ENCODE measurements at places on chromosomes 5 and 9.
A peak's percentile ranks its signal among the peaks of the same experiment; 100 is the strongest.

DNA sequence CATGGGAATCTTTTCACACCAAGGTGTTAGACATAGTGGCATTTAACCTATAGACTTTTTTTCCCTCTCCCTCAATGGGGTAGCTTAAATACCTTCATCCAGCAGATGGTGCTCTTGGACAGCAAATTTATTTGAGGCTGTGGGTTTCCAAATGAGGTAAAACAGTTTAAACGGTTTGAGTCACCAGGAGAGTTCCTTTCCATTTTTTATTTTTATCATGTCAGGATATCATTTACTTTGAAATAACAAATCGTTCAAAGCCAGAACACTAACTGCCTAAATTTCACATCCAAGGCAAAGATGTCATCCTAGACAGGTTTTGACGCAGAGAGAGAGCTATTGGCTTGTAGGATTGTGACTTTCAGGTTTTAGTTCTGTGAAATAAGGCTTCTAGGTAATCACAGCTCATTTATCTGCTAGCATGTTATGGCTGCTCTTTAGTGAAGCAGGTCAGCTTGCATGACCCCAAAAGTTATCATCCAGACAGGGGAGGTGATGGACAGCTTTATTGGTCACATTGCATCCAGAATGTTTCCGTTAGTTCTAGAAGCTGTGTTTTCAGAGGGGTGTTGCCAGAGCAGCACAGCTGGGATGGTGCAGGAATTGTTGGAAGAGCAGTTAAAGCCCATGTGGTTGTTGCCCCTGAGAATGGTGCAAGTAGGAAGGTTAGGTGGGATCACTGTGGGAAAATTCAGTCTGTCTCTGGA lies 69.8 kb downstream of the KDM4C start:
- DNase-seq = peak; percentile 12

GRCh38 chr5:1374679-1375055 lies 29.8 kb upstream of the CLPTM1L start:
- no peak for DNase-seq

DNA sequence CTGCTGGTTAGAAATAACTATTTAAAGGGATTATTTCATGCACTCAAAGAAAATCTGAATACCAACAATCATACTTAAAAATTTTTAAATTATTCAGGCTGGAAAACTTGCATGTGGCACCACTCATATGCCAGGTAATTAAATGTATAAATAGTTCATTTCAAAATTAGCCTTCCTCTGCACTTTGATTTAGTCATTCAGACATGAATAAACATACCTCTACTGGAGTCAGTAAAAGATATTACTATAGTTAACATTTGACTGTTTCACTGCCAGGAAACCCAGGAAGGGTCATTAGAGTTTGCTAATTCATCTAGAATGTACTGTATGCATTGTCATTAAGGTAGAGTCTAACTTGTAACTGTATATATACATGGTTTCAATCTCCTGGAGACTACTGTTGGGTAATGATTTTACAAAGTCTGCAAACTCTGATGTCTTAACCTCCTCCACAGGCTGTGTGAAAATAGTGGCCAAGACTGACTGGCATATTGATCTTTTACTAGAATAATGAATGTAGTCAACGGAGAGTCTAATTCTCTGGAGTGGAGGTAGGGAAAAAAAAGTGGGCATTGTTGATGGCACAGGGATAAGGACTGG lies 43.7 kb downstream of the TEX10 start:
- no peak for DNase-seq

DNA sequence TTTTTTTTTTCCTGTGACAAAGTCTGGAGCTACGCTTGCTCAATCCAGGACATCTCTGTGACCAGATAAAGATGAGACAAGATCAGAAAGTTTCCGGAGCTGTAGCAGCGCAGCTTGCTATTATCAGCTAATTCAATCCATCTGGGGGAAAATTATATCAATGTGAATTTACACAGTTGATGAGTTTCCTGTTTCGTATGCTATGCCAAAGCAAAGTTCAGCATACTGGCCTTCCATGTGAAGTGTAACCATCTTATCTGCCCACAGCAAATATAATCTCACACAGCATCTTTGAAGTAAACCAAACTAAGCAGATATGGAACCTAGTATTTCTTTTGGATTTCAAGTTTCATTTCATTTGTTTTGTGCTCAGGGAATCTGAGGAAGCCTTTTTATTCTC lies 1767.7 kb downstream of the EFNA5 start:
- no peak for DNase-seq

DNA sequence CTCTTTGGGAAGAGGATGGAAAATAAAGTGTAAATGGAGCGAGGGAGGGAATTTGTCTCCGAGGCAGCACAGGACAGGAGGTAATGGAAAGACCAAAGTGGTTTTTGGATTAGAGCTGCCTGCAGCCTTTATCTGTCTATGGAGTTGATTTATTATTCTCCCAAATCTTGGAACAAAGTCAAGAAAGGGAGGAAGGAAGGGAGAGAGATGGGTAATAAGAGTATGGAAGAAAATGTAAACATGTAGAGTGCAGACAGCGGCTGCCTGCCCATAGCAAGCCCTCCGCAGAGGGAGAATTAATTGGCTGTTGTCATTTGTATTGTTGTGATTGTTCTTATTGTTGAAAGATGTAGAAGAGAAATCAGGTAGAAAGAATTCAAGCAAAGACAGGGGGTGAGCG lies 15.7 kb downstream of the KCNIP1 start:
- DNase-seq = no peak

- DNase-seq = no peak
Observed at GRCh38 chr5:135063511-135064234, 29.6 kb upstream of the PITX1 start.

- no peak for DNase-seq
Observed at GRCh38 chr5:125331987-125332598, 585.7 kb upstream of the ZNF608 start.

DNA sequence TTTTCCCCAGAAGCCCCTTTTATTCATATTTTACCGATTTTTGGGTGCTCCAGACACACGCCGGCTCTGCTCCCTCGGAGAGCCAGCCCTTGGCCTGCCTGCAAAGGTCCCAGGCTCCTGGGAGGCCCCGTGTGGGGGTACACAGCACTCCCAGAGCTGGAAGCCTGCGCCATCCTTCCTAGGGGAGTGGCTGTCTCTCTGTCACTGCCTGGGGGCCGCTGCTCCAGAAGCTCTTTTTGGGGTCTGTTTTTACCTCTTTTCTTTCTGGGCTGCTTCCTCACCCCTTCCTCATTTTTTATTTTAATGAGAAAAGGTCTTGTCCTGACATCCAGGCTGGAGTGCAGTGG lies 119.1 kb upstream of the COL5A1 start:
- DNase-seq = no peak

DNA sequence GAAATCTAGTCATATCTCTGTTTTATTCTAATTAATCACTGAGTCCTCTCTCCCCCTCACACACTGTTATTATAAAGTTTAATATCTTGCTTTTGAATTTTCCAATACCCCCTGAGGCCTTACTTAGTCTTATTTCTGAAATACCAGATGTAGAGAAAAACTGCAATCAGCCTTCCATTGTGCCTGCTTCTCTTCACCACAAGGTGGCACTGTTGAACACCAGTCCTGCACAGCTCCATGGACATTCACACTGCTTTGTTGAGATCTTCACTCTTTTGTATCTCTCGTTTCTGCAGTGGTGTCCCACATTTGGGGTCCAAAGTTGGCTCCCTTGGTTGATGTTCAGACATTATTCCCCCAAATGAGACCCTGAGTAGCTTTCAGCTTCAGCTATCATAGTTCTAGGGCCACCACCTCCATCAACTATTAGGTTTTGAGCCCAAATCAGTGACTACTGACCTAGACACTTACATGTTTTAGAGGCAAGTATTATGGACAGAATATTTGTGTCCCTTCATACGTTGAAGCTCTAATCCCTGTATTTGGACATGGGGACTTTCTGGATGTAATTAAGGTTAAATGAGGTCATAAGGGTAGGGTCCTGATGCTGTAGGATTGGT lies 24.3 kb downstream of the BOD1 start:
- DNase-seq = no peak

- DNase-seq = no peak
Observed at GRCh38 chr5:111232311-111233051, 8.3 kb downstream of the CAMK4 start.

- DNase-seq = no peak
Observed at GRCh38 chr5:135039271-135040033, 5.4 kb upstream of the PITX1 start.

DNA sequence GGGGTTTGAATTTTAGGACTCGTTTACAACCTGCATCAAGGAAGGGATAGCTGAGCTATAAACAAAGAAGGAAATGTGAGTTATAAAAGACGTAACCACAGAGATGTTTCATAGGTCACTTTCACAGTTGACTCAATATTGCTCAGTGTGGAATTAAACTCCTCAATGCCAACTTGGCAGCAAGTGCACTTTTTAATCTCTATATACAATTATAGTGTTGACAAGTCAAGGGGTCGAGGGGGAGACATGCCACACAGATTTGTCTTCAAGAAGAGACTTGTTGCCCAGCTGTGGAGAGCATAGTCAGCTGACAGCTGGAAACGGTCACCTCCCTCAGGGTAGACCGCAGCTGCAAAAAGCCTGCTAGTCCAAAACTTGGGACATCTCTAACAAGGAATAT lies 163.4 kb upstream of the DMAC1 start:
- no peak for DNase-seq

DNA sequence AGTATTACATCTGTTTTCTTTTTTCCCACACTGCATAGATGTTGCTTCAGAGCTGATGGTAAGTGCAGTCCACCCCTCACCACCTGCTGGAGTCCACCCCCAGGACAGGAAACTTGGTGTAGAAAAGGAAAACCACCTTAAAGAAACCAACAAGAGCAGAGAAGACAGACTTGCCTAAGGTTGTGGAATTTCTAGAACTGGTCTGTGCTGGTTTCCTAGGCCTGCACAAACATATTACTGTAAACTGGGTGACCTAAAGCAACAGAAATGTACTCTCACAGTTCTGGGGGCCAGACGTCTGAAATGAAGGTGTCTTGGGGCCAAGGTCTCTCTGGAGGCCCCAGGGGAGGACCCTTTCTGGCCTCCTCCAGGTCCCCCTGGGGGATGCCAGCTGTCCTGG lies 293.4 kb upstream of the IRX1 start:
- no peak for DNase-seq

DNA sequence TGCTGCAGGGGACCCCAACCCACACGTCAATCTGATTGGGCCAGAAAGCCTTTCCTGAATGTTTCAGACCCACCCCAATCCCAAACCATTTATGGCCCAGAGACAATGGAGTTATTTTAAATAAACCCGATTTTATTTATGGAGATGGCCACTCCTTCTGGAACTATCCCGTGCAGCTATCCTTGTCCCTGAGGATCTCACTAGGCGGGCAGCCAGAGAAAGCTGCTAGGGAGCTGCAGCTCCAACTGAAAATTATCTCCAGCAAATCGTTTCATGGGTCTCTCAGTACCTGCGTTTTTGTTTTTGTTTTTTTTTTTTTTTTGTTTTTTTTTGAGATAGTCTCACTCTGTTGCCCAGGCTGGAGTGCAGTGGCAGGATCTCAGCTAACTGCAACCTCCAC lies 23.0 kb downstream of the C1QTNF2 start:
- no peak for DNase-seq

DNA sequence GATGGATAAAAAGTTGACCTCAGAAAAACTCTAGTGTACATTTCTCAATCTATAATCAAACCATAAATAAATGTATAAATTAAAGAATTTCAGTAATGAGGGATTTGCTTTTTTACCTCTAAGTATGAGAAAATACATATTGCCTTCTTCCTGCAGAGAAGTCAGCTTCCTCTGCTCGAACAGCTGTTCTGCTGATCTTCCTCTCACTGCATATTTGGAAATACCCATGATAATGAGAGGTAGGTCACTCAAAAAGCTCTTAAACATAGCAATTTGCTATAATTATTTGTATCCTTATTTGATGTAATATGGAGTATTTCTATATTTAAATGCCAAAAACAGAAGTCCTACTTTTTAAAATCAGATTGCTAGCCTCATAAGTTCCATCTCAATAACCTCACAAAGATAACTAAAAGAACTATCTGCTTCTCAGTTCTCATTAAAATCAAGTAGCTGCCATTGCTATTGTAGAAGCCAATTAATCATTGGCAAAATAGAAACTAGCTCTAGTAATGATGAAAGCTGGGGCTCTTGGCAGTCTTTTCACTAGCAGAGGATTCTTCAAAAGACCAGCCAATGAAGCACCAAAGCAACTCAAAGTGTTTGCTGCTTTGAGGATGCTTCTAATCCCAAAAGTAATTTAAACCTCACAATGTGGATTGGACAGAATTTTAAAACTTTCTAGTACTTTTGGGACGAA lies 35.7 kb upstream of the OR13D1 start:
- DNase-seq = no peak

- no peak for DNase-seq
Observed at GRCh38 chr9:76729116-76729515, 35.1 kb upstream of the PCA3 start.

- DNase-seq = no peak
Observed at GRCh38 chr9:90974016-90974415, 172.4 kb downstream of the SYK start.

All from T-helper 1 cell (primary cell).